ENCODE measurements at places on chromosomes 12 and 14.
A peak's percentile ranks its signal among the peaks of the same experiment; 100 is the strongest.

DNA sequence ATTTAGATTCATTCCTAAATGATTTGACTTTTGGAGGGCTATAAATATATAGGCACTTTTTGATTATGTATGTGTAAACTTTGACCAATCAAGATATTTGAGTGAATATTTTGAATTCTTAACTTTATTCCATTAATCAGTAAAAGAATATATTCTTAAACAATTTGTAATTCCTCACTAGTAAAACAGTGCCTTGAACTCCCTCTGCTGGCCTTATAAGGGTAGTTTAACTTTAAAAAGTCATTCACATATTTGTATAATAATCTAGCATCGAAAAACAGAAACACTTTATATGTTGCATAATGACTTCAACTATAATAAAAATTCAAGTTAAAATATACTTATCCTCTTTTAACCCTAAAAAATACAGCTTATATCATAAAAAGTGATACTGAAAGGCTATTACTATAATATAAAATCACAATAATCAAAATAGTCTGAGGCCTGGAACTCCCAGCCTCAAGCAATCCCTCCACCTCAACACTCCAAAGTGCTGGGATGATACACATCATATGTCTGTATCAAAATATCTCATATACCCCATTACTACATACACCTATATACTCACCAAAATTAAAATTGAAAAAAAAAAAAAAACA, 31.2 kb downstream of the CCDC59 start:
- peak; percentile 42 for DNase-seq

- DNase-seq = peak; percentile 44
Measured at GRCh38 chr14:56490379-56490778, 89.2 kb upstream of the TMEM260 start.

- peak; percentile 77 for DNase-seq
Measured at GRCh38 chr14:96424109-96424989, 32.4 kb downstream of the AK7 start.

GRCh38 chr14:33056213-33056612, 117.5 kb downstream of the NPAS3 start:
- DNase-seq = no peak

GRCh38 chr12:5480218-5480937, 48.5 kb downstream of the NTF3 start:
- no peak for DNase-seq

- DNase-seq = peak; percentile 21
Measured at GRCh38 chr12:3772380-3772779, 19.5 kb upstream of the CRACR2A start.

DNA sequence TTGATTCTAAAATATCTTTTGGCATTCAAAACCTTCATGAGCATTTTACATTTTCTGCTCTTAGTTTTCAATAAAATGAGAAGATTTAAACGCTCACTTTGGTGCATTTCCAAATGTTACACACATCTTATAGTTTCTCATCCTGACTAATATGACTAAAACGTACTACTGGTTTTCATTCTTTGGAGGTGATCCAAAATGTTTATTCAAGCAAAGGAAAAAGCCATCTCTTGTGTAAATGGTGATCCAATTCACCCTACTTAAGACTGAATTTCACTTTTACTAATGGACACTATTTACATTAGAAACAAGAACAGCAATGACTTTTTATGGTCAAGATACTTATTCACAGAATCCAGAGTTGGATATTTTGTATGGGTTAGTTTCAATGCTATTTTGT, 86.6 kb downstream of the KITLG start:
- peak; percentile 45 for DNase-seq

DNA sequence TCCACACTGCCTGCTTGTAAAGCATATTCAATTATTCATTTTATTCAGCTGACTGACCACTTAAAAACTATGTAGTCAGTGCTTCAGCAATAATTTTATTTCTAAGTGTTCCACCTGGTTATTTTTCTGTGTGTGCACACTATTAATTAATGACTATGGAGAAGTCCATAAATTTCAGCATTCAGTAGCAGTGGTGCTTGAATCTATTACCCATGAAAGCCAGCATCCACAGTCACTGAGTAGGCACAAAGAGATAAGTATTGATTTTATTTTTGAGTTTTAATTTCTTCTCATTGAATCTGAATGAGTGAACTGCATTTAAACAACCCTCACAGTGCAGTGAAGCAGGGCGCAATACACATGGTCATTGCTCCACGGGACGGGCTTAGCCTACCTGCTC, 643.1 kb downstream of the GALC start:
- DNase-seq = no peak

GRCh38 chr12:15752785-15753184, 36.4 kb downstream of the EPS8 start:
- no peak for DNase-seq

DNA sequence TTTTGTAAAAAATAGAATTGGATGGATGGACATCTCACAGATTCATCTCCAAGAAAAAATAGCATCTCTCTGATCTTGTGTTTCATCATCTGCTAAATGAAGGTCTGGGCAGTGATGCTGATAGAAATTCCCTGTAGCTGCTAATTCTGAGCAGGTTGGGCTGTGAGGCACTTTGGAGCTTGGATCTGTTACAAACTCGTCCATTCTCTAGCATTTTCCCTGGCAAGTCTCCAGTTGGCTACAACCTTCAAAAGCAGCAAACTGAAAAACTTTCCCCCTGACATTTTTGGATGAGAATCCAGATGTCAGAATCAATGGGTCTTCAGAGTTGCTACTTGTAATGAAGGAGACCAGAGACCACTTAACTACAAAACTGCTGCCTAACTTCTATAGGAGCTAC, 72.7 kb downstream of the TPH2 start:
- peak; percentile 23 for DNase-seq

DNA sequence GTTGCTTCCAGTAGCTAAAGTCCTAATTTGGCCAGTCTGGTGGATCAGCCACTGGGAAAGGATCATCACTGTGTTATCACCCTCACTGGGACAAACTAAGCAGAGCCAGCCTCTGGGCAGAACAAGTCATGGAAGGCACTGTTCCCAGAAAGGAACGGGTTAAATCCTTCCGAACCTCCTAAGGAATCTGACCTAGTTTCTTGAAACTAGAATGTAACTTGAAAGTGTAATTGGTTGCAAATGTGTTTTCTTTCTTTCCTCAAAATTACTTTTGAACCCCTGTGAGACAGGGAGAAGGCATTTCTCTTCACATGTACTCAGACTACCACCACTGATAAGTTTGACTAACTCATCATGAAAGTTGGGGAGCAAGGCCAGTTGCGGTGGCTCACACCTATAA, 18.7 kb upstream of the KICS2 start:
- no peak for DNase-seq

- DNase-seq = peak; percentile 92
Measured at GRCh38 chr12:110312581-110313360, 31.7 kb downstream of the ATP2A2 start.

- DNase-seq = no peak
Measured at GRCh38 chr12:50515587-50515986, 10.8 kb downstream of the DIP2B start.

DNA sequence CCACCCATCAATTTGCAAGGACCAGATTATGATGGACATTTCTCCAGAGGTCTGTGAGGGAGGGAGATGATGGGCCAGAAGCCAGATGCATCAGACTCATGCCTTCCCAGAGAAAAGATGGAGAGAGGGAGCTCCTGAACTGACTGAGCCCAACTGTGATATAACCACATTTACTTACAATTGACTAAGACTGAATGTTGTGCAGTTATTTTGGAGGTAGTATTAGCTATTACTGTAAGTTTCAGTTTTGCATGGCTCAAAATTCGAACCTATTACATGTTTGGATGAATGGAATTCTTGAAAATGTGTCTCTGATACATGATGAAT, 211.1 kb upstream of the SFSWAP start:
- DNase-seq = no peak

DNA sequence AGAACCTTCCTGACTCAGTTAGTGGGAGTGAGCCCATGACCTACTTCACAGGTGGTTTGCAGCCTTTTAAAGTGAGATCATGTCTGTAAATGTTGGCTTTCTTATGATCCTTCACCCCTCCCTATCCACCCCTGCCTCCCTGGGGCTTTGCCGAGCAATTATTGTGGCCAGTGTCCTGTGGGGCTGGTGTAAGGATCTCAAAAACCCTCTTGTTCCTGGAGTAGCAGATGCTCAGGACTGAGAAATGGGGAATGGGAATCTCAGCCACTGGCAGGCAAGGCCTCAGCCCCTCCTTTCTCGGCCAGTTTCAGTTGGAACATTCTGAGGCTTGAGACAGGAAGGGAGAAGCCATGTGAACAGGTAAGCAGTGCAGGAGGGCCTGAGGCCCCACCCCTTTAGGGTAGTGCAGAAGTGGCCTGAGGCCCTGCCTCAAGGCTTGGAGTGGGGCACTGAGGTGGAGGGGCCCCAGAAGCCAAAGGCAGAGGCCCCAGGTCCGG, 53.8 kb downstream of the PLEKHG3 start:
- DNase-seq = peak; percentile 87

DNA sequence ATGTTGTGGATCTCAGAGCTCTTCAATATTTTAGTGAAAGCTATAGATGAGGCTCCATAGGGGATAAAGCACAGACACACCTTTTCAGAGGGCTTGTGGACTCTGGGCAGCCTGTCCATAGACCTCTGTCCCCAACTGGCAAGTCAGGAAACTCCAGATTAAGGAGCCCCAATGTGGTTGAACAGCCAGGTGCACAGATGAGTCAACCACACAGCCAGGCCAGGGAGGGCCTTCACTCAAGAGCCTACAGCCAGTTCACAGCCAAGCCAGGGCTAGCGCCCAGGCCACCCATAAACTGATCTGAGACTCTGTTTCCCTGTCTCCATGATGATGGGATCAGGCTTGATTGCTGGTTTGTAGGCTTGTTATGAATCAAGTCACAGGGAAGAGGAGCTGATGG, 1.0 kb upstream of the BDKRB2 start:
- peak; percentile 45 for DNase-seq

DNA sequence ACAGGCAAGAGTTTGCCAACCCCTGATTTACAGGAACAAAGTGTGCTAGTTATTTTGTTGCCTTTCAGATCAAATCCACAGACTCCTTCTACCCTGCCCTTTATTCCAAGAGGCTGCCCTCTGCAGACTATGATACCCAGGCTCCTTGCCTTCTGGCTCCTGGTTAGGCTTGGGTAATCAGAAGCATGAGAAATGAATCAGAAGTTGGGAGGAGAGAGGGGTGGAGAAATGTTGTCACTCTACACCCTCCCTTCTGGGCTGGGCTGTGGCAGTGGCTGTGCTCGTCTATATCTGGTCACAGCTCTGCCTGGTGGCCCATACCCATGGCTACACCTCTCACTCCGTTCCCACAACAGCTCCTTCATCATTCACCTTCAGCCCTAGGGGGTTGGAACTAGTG, 204.6 kb upstream of the PLXNC1 start:
- peak; percentile 80 for DNase-seq

DNA sequence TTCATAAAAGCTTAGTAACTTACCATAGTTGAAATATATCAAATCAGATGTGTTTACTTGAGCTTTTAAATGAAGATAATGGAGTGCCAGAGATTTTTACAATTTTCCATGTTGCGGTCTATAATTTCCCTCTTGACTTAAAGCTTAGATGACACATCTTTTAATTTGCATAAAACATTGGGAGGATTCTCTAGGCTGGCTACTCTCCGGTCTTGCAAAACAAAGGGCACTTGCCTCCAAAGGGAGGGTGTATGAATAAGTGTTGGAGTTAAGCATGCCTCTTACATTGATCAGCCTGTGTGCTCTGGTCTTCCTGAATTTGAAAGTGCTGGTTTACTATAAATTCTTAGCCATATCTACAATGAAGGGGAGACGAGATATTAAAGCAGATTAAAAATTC, 336.4 kb upstream of the NAV3 start:
- no peak for DNase-seq
